ENCODE measurements at places on chromosomes 3 and 15.

DNA sequence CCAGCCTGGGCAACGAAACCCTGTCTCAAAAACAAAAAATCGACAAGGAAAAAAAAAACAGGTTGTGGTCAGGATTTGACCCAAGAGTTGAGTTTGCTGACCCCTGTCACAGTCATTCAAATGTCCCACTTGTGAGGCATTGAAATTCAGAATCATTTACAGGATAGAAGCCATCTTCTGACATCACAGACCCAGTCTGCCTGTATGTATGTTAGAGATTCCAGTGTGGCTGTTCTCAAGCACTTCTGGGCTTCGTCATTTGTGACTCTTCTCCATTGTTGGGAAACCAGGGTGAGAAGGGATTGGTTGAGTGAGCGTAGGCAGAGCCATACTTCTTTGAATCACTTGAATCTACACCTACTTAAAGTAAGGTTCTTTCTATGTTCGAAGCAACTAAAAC, 57.1 kb downstream of the LMLN start:
- no peak for DNase-seq

- no peak for DNase-seq
Observed at GRCh38 chr3:49465270-49466034, 4.6 kb upstream of the DAG1 start.

DNA sequence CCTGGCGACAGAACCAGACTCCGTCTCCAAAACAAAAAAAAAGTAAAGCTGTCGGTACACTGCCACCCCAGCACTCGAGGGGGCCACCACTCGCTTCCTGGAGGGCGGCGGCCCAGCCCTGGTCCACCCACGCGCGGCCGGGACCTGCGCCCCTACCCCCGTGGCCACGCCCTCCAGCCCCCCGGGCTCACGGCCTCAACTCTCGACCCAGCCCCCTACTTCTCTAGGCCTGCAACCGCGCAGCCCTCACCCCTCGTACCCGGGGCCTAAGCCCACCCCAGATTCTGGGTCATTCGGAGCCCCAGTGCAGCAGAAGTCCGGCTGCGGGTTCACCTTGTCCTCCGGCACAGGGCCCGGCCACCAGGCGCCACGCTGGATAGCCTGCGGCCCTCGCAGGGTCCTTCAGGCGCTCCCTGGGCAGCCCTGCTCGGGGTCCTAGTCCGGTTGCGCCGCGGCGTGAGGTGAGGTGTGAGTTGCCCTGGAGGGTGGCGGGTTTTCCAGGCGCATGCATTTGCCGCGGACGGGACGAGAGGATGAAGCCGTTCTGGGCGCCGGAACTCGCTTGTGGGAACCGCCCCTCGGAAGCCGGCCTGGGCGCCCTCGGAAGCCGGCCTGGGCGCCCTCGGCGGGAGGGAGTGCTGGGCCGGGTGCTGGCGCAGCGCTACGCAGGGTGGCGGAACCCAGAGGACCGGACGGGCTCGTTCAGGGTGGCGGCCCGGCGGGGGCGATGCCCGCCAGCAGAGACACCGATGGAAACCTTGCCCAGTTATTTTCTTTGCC, 32.3 kb downstream of the SPINK8 start:
- DNase-seq: peak; percentile 98

- DNase-seq: no peak
Observed at GRCh38 chr3:168806871-168807270, 711.1 kb upstream of the GOLIM4 start.

DNA sequence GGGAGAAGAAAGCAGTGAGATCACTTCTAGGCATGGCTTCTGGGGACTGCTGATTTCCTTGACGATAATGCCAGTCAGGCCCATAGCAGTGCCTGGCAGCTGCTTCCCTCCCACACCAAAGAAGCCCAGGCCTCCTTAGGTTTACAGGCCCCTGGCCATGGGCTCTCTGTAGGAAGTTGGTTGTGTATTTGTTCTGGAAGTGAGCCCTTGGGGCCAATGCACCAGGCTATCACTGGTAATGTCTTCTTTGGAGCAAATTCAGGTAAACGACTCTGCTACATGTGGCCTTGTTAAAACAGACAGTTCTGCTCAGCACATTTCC, 89.3 kb downstream of the CCNL1 start:
- DNase-seq: no peak

GRCh38 chr15:89109238-89109637, 21.0 kb downstream of the ABHD2 start:
- no peak for DNase-seq

GRCh38 chr15:98902931-98903330, 104.7 kb downstream of the PGPEP1L start:
- DNase-seq: no peak

- DNase-seq: no peak
Observed at GRCh38 chr3:3772920-3773319, 26.3 kb upstream of the LRRN1 start.

- no peak for DNase-seq
Observed at GRCh38 chr3:111197485-111197884, 125.9 kb downstream of the NECTIN3 start.

GRCh38 chr3:29559741-29560465, 279.0 kb downstream of the RBMS3 start:
- DNase-seq: no peak

GRCh38 chr15:84604826-84605553, 4.2 kb downstream of the ZSCAN2 start:
- peak; percentile 81 for DNase-seq

- no peak for DNase-seq
Observed at GRCh38 chr3:191963182-191963581, 502.2 kb downstream of the PYDC2 start.

DNA sequence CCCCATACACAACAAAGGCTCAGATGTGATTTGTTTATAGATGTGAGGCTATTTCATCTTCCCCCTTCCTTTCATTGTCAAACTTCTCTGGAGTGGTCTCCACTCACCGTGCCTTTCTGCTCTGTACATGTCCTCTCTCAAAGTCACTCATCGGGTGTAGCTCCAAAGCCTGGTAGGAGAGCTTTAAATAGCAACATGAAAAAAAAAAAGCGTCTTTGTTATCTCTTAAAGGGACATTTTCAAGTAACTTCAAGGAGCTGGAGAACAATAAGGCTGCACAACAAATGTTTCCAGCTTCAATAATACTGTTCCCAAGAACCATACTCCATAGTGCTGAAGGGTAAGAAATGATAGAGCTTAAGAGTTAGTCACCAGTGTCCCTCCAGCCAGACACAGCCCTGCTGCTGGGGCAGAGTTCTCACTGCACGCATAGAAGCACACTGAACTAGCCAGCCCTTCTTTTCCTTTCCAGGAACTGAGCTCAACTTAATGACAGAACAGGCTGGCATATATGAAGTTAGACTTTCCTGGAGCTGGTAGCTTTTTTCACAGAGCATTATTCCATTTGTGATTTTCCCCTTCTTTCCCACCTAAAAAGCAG, 8.1 kb downstream of the FBXO40 start:
- no peak for DNase-seq

- DNase-seq: no peak
Observed at GRCh38 chr3:64008487-64009351, 14.6 kb downstream of the PSMD6 start.

- no peak for DNase-seq
Observed at GRCh38 chr3:148606979-148607378, 90.7 kb upstream of the AGTR1 start.

DNA sequence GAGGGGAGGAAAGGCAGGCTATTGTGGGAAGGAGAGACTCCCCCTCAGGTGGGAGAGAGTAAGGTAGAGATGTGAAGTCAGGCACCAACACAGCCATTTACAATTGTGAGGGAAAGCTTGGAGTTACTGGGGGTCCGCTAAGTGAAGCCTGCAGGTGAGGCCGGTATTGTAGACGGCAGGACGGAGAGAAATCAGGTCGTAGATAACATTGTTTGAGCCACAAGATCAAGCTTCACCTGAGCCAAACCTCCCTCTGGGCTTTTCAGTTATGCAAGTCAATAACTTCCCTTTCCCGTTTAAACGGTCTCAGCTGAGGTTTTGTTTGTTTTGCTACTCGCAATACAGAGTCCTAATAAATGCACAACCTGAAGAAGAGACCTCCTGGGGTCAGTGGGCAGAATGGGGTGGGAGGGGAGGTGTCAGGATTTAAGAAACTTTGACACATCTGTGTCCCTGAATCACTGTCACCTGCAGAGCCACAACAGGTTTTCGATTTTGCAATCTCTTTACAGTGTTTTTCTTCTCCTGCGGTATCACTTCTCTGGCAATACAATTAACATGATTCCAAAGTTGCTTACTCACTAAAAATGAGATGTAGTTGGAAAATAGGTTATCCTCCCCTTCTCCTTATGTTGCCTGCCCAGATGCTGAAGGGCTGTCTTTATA, 72.0 kb upstream of the GLCE start:
- no peak for DNase-seq

DNA sequence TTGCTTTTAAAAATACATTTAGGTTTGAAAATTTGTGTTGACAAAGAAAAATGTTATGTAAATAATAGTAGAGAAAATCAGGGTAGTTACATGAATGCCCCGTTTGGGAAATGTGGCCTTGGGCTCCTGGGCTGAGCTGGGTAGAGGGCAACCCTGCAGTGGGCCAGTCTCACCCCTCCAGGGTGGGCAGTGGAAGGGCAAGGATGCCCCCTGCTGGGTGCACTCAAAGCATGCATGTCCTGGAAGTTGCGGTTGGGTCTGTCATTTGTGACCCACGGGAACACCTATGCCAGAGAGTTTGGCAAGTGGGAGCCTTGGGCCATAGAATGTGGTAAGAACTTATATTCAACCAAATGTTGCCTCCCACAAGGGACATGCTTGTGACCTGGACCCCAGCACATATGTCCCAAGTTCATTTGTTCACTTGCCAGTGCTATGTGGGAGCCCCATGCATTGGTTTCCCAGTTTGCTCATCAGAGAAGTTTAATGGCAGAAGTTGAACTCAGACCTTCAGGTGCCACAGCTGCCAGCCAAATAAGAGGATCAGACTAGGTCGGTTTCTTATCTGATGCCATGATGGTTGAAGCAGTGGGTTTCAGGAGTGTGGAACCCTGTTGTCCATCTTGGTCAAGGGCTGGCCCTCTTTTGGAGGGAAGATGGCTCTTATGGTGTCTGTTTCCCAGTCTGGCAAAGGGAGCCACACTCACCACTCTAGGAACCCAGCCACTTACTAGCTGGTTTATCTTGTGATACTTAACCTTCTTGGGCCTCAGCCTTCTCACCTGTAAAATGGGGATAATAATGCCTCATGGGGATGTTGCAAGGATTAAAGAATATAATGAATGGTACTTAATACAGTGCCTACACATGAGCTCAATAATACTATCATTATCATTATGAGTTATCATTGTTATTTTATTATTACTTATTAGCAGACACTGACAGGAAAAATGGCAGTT, 2.5 kb upstream of the PLCB2 start:
- DNase-seq: peak; percentile 84

DNA sequence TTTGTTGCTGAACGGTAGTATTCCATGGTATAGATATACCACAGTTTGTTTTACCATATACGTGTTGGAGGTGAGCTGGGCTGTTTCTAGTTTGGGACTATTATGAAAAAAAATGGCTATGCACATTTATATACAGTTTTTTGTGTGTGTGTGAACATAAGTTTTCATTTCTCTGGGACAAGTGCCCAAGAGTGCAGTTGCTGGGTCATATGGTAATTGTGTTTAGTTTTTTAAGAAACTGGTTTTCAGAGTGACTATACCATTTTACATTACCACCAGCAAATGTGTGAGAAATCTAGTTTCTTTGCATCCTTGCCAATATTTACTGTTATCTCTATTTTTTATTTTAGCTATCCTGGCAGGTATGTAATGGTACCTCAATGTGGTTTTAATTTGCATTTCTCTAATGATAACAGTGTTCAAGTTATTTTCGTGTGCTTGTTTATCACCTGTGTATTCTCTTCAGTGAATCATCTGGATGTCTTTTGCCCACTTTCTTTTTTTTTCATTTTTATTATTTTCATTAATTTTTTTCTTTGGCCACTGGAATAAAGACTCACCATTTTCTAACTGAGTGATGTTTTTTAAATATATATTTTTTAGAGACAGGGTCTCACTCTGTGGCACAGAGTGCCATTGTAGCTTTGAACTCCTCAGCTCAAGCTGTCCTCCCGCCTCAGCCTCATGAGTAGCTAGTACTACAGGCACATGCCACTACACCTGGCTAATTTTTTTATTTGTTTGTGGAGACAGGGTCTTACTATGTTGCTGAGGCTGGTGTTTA, 75.3 kb downstream of the ZNF609 start:
- no peak for DNase-seq

DNA sequence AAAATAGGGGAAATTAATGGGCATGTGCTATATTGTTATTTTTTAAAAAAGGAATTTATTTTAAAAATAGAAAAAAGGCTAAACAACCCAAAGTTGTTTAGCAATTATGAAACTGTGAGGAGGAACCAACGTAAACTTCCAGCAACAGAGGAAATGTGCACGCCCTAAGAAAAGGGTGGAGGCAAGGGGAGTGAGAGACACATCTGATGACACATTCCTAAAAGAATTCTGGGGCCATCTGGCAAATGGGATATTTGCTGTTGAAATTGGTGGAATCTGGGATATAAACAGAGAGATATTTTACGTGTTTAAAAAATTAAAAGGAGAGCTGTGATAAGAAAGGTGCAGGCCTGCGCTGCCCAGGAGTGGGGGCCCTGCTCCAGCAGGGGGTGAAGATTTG, 50.8 kb upstream of the MUC13 start:
- no peak for DNase-seq

DNA sequence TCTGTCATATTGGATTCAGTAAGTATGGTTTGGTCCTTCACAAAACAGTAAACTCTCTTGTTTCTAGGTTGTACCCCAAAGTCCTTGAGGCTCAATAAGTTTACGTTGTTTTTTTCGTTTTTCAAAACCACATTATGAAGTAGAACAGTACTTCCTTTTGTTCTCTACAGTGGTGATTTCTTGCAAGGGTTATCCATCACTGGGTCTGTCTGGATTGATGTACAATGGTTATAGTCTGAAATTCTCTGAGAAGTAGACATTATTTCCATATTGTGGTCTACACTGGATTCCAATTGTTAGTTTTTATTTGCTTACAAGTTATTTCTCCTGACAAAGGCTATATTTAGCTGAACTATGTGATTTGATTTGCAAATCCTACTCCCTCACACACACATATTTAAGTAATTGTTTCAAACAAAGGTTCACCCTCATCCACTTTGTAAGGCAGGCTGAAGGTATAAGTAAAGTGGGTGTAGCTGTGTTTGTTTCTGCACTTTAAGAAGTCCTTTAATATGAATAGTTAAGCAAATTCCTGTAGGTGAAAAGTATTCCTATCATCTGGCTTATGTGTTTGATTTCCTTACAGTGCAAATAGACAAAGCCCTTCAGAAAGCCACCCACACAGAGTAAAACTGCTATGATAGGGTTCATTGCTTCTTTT, 64.2 kb upstream of the MME start:
- no peak for DNase-seq

All from activated CD8-positive, alpha-beta memory T cell treated with anti-CD3 and anti-CD28 coated beads, Interleukin-2, amount 50 U/mL, for 48 hours (primary cell).